Naive thymus-derived CD4-positive, alpha-beta T cell (primary cell): ENCODE measurements at places on chromosomes 4 and X. TPM values are rescaled to one million over a fixed set of nuclear protein-coding genes. Genes with fewer than 3 reads are reported as not detected.

DNA sequence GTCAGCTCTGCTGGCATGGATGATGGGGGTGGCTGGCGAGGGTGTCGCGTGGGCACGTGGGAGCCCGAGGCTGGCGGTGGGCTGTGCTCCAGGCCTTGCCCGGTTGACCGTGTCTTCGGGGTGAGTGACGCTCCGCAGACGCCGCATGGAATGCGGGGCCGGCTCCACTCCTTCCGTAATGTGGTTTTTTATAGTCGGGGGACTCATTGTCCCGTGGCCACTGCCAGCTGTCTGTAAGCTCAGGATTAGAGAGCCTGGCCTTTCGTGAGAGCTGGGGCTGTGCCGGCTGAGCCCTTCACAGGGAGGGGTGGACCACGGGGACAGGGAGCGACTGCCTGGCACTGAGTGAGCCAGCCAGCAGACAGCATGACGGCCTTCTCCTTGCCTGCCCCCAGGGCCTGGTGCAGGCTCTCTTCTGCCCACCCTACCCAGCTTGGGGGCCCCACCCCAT, 20.4 kb downstream of the DOK7 start:
- no peak for DNase-seq

- DNase-seq = no peak
These were observed 54.1 kb downstream of the BMP3 start for GRCh38 chr4:81084634-81085033.

MTCP1 gene
- 17.1 TPM for total RNA-seq

IL21 gene
- not detected for total RNA-seq

GRCh38 chrX:108131471-108131870, 39.9 kb downstream of the ATG4A start:
- DNase-seq = no peak

GRCh38 chr4:173490817-173491528, 39.1 kb downstream of the HAND2 start:
- no peak for DNase-seq

- DNase-seq = no peak
These were observed 825 bp upstream of the RASGEF1B start for GRCh38 chr4:81472281-81473182.

DNA sequence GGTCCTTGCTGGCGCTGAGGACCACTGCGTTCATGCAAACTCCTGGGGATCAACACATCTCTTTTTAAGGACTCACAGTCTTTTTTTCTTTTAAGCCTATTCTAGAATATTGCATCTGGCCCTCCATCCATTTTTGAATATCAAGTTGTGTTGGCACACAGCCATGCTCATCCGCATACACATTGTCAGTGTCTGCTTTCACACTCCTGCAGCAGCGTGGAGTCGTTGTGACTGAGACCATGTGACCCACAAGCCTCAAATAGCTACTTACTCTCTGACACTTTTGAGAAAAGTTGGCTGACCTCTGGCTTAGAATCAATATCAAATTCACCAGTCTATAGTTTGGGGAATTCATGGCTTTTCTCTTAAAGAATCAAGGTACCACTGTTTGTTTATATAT, 191.8 kb upstream of the S100G start:
- DNase-seq = no peak

PHKA1 gene
- 0.41 TPM for total RNA-seq

SNX25 gene
- total RNA-seq = 14.3 TPM

TEX11 gene
- not detected for total RNA-seq

DNA sequence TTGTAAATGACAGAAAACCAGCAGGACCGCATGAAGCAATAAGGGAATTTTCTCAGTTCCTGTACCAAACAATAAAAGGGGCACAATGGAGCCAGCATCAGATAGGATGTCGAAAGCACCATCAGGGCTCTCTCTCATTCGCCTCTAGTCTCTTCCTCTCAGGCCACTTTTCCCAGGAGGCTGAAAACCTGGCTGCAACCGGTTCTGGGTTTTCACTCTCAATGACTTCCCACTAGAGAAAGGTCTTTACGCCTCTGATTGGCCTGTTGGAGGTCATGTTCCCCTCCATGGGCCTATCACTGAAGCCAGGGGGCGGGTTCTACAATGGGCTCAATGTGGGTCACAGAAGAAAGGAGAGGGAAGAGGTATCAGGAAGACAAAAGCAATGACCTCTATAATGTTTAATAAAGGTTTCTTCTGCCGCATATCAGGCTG, 29.3 kb downstream of the ZNF827 start:
- no peak for DNase-seq

ACOX3 gene
- total RNA-seq = 14.7 and 17.8 TPM in 2 replicates

CFAP99 gene
- total RNA-seq = not detected

GRCh38 chr4:51843309-51844152, 578 bp downstream of the DCUN1D4 start:
- peak; percentile 42 for DNase-seq

DNA sequence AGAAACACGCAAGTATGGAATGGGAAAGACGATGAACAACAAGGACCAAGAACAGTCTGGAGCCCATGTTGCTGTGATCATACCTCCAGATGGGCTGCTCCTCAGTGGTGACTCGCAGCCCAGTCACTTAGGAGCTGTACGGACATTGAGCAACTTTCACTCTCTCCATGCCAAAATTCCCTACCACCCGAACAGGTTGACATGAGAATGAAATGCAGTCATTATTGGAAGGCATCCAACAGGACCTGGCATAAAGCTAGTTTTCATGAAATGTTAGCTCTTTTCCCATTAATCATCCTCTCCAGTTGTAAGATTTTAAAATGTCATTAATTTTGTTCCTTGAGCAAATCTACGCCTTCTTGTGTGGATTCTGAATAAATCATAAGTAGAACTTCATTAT, 82.7 kb upstream of the GPM6B start:
- no peak for DNase-seq

GRCh38 chr4:2006956-2007653, 1.7 kb downstream of the NELFA start:
- no peak for DNase-seq

- DNase-seq = no peak
These were observed 39.4 kb downstream of the PPP3CA start for GRCh38 chr4:101307899-101308298.

SPANXN3 gene
- total RNA-seq = not detected

DNA sequence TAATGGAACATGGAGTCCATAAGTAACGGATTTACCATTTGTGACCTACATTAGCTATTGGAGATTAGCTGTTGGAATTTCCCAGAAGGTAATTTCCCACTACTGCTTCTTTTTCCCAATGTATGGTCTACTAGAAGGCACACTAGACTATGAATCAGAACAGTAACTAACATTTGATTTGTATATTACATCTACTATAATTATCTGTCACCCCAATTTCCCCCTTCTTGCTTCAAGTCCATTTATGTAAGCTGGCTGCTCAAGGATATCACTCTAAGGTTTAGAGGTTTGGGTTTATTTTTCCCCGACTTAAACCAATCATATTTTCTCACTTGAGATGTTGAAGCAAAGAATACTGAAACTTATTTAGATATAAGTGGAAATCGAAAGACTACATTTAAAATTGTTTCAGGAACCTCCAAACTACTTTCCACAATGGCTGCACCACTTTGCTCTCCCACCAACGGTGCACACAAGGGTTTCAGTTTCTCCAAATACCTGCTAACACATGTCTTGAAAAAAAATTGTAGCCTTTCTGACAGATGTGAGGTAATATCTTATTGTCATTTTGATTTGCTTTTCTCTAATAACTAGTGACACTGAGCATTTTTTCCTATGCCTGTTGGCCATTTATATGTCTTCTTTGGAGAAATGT, 33.3 kb upstream of the H2AZ1 start:
- no peak for DNase-seq

DNA sequence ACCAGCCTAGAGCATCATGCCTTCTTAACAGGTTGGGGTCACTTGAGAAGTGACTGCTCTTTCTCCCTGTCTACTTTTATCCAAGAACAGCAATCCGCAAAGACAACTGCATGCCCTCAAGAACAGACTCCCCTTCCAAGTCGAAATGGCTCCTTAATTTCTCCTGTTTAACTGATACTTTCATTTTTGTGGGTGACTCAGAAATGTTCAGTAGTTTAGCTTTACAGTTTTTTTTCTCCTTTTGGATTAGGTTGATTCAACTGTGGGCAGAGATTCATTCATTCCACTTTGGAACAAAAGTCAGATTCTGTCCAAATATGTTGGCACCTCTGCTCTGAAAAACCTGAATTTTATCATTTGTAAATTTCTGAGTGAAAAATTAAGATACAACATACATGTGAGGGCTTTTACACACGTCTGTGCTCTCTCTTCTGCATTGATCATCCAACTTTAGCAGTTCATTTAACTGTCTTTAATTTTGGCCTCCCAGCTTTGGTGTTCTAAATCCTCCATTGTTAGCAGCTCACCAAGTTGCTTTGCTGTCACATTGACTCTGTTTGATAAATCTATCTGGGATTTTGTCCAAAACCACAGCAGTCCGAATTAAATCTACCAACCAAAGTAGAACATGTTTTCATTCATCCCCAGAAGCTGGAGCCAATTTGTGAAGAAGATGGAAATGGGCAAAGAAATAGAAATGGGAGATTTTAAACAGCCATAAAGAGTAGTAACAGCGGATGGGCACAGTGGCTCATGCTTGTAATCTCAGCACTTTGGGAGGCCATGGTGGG, 50.0 kb downstream of the HOPX start:
- DNase-seq = no peak

- DNase-seq = no peak
These were observed 37.2 kb downstream of the WDR44 start for GRCh38 chrX:118383120-118383519.

- no peak for DNase-seq
These were observed 115.1 kb downstream of the PHEX start for GRCh38 chrX:22147214-22147613.

NKX6-1 gene
- total RNA-seq = not detected

MAOB gene
- total RNA-seq = not detected

DNA sequence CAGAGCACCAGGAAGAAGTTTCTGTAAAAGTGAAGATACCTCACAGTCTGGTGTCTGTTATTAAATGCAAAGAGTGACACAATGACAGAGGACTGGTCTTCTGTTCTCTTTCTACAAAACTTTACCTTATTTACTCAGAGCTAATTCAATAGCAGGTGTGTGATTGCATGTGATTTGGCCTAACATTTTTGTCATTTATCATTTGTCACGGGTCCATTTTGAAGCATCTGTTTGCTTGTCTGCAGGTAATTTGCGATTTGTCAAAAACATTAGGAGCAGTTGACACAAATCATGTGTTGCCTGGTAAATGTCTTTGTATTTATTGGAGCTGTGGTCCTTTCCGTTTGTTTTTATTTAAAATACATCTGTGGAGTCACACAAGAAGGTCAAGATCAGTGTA, 1232.4 kb downstream of the STIM2 start:
- DNase-seq = no peak
